ENCODE measurements at places on chromosomes 5 and 9. TPM values are rescaled to one million over a fixed set of nuclear protein-coding genes. Genes with fewer than 3 reads are reported as not detected.

GRCh38 chr5:167485061-167485774 lies 806.2 kb upstream of the WWC1 start:
- no peak for DNase-seq

GRCh38 chr5:133605323-133605722 lies 7.0 kb downstream of the FSTL4 start:
- DNase-seq = no peak

- DNase-seq = no peak
Measured at GRCh38 chr5:151363673-151364072, 16.3 kb upstream of the SLC36A2 start.

The PCDHGA10 gene
- 2.1 TPM for total RNA-seq

The DMRT3 gene
- not detected for total RNA-seq

The SOX30 gene
- total RNA-seq = under 0.01 TPM

The PCDHB3 gene
- 0.13 TPM for total RNA-seq

GRCh38 chr9:86893811-86894490 lies 53.4 kb downstream of the GAS1 start:
- no peak for DNase-seq

The IL3 gene
- total RNA-seq = not detected

DNA sequence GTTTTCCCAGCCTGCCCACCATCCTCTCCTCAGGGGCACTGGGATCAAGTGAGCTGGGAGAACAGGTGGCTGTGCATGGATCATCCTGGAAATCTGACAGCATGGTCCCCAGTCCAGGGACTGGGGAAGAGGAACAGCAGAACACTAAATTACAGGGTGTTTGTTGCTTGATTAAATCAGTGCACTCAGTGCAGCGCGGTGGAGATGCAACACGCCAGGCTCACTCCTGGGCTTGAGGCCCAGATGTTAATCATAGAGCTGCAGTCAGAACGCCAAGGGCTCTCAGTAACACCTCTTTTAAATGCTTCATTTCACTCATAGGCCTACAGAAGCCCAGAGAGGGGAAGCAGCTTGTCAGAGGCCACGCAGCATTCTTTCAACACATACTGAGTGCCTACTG lies 14.2 kb upstream of the LARP1 start:
- no peak for DNase-seq

The FBXO4 gene
- total RNA-seq = 9.5 TPM

GRCh38 chr5:79091064-79091463 lies 20.5 kb upstream of the BHMT start:
- no peak for DNase-seq

The REEP5 gene
- 26.3 TPM for total RNA-seq

DNA sequence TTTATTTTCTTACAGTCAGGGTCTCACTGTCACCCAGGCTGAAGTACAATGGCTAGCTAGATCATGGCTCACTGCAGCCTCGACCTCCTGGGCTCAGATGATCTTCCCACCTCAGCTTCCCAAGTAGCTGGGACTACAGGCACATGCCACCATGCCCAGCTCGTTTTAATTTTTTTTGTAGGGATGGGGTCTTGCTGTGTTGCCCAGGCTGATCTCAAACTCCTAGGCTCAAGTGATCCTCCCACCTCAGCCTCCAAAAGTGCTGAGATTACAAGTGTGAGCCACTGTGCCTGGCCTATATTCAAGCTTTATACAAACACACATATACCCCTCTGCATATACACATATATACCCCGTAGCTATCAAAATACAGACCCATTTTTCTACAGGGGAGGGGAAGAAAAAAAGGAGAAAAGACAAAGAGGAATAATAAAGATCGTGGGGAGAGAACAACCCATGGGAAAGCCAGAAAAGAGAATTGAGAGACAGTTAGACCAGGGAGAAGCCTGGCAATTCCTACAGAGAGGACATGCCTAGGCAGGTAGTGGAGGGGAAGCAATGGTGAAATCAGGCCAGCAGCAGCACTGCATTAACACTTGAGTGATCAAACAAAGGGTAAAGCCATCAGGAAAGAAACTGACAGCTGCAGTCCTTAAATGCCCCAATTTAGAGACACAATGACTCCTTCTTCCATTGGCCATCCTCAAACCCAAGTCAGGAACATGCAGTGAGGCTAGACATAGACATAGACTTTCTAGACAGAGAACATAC lies 102.7 kb downstream of the EFNA5 start:
- peak; percentile 85 for DNase-seq

The SLC6A7 gene
- not detected for total RNA-seq

DNA sequence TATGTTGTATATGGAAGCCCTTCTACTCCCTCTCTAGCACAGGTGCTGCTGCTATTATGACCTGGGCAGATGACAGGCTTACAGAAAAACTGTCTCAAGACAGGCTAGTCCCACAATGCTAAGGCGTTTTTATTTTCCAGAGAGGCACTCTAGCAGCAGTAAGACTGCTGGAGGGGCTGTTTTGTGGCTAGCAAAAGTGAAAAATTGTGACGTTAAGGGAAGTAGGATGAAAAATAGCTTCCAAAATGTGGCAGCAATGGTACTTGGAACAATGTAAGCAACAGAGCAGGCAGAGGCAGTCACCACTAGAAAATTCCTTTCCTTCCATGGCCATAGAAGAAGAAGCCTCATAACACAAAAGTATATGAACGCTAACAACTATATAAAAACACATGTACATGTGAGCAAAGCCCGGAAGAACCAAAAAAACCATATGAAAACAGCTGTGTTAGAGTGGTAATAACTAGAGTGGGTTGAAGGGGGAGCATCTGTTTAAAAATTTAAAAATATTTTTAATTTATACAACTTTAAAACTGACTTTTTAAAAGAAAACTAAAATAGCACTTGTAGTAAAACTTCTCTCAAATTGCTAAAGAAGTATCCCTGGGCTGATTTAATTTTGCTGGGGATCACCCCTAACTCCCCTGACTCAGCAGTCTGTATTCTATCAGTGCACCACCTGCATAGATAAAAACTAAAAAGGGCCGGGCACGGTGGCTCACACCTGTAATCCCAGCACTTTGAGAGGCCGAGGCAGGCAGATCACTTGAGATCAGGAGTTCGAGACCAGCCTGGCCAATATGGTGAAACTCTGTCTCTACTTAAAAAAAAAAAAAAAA lies 30.6 kb downstream of the CLINT1 start:
- no peak for DNase-seq

DNA sequence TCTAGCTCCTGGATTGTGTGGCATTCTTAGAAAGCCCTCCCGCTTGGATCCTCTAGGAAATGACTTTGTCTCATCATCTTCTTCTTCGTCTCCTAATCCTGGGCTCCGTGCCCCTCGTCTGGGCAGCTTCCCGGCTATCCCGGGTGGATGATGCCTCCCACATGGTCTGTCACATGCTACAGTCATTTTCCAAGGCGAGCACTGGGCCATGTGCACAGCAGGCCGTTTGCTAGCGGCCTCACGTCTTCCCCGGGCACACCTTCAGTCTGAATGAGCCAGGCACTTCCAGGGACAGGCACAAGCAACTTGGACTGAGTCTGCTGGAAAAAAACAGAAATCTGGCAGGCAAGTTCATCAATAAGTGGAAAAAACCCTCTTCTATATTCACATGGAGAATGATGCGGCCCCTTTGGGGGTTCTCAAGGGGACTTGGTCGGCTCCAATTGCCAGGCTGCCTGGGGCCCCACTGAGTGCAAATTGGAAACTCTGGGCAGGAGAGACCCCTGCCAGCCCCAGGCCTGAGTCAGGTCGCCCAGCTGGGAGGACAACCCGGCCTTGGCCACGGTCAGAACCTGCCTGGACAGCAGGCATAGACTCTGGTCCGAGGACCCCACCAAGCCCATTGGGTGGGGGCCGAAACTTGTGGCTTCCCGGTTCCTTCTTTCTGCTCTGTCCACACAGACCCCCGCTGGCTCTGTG lies 11.1 kb upstream of the WNK2 start:
- no peak for DNase-seq

DNA sequence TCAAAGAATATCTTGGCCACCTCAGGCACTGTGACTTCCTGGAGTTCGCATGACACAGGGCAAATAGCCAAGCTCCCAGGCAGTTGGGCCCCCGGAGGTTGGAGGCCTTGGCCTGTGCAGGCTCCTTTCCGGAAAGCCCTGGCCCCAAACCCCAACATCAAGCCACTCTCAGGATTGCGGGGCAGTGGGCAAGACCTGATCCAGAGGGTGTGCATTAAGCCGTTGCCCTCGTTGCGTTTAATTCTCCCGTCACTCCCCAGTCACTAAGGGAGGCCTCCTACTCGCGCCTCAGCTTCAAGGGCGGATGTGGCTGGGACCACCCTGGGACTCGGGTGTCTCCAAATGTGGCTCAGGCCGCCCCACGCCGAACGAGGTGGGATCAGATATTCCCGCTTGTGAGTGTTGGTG lies 60.1 kb downstream of the TMEM174 start:
- DNase-seq = no peak

The ZFP37 gene
- 0.79 TPM for total RNA-seq

The SLC24A2 gene
- total RNA-seq = not detected

DNA sequence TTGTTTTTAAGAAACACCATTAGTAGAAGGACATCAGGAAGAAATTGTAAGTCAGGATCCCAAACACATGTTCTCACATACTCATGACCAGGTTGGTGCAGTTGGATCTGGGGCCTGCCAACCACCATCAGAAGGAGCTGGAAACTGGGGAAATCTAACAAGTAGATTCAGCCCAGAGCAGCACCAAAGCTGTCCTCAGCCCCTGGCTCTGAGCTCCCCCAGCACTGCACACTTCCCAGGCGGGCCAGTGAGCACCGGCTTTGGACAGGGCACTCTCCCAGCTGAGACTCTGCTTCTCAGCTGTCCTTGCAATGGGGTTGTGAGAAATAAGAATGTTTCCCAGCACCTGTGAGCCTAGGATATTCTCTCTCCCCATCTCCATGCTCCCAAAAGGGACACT lies 162.5 kb downstream of the PAX5 start:
- DNase-seq = no peak

- DNase-seq = peak; percentile 70
Measured at GRCh38 chr9:35728041-35728971, 3.7 kb downstream of the TLN1 start.

The DDX4 gene
- under 0.01 TPM for total RNA-seq

The DNM1 gene
- total RNA-seq = 0.77 TPM

DNA sequence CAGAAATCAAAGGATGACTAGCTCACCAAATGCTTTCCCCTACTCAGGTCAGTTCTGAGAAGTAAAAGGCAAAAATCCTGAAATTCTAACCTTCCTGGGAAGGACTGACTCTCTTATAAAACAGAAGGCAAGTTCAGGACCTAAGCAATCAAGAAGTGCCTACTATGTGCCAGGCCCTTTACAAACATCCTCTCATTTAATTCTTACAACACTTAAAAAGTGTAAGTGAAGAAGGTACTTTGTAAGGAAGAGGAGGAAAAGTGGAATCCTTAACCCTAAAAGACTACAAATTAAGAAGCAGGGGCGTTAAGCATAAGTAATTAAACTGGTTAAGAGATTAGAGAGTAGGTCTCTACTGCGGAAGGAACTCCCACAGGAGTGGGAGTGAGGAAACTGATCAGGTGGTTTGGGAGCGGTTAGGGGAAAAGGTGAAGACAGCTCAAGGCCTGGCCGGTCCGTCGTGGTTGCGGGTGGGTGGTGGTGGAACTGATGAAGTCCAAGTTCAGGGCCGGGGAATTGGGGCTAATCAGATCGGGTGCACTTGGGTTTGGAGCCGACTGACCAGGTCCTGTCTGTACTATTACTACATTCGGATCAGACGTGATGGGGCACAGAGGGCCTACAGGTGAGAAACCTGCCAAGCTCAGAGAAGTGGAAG lies 839 bp downstream of the MED27 start:
- peak; percentile 12 for DNase-seq

The CCDC183 gene
- total RNA-seq = under 0.01 TPM

The RGMB gene
- 6.8 TPM for total RNA-seq

The GPR150 gene
- total RNA-seq = 0.26 TPM

DNA sequence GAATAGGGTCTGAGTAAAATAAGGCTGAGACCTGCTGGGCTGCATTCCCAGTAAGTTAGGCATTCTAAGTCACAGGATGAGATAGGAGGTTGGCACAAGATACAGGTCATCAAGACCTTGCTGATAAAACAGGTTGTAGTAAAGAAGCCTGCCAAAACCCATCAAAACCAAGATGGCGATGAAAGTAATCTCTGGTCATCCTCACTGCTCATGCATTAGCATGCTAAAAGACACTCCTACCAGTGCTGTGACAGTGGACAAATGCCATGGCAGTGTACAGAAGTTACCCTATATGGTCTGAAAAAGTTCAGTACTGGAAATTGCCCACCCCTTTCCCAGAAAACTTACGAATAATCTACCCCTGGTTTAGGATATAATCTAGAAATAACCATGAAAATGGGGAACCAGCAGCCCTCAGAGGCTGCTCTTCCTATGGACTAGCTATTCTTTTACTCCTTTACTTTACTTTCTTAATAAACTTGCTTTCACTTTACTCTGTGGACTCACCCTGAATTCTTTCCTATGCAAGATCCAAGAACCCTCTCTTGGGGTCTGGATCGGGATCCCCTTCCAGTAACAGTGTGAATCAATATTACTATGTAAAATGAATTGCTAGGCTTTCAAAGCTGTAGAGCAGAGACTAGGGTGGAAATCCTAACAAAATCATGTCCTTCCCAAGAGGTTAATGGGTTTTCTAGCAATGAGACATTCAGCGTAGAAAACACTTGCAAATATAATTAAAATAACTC lies 257.8 kb downstream of the KIAA0825 start:
- no peak for DNase-seq

- DNase-seq = peak; percentile 85
Measured at GRCh38 chr5:55159763-55160492, at the start of gene GPX8. GPX8 (plus strand) TSS chr5:55160171; CDS start chr5:55160193, 22 bp downstream.

DNA sequence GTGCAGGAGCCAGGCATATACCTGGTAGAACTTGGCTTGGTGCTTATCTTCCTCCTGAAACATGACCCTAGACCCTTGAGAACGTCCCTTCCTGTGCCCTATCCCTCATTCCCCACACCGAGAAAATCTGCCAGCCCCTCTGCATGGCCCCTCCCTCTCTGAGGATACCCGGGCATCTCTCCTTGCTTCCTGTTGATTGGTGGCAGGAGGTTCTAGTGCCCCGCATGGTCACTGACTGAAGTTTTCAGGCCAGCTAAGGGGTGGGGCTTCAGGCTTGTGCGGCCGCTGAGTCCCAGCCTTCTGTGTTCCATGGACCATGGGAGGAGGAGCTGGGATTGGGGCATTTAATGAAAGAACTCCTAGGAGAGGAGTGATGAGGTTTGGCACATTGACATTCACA lies 22.8 kb downstream of the IGIP start:
- DNase-seq = no peak

DNA sequence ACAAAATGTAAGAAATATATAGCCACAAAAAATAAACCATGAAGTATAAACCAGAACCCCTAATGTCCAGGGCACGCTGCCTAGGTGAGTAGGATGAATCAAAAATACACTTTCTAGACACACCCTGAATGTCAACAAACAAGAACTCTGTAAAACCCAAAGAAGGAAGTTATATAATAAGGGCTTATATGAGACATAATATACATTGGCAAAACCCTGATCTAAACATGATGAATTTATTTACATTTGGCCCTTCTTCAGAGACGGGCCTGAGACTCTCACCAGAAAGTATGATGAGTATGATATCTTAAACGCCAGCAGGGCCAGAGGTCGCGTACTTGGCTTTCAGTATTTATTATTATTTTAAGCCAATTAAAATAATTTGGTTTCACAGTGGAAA lies 125.1 kb upstream of the FST start:
- peak; percentile 84 for DNase-seq

- no peak for DNase-seq
Measured at GRCh38 chr5:138385660-138386059, 33.2 kb downstream of the KDM3B start.

The MZB1 gene
- total RNA-seq = 0.13 TPM

All from bronchial epithelial cell (primary cell).